ENCODE measurements at places on chromosomes 11 and 22.

GRCh38 chr11:109680127-109680526, 258.1 kb downstream of the C11orf87 start:
- peak; percentile 55 for DNase-seq

DNA sequence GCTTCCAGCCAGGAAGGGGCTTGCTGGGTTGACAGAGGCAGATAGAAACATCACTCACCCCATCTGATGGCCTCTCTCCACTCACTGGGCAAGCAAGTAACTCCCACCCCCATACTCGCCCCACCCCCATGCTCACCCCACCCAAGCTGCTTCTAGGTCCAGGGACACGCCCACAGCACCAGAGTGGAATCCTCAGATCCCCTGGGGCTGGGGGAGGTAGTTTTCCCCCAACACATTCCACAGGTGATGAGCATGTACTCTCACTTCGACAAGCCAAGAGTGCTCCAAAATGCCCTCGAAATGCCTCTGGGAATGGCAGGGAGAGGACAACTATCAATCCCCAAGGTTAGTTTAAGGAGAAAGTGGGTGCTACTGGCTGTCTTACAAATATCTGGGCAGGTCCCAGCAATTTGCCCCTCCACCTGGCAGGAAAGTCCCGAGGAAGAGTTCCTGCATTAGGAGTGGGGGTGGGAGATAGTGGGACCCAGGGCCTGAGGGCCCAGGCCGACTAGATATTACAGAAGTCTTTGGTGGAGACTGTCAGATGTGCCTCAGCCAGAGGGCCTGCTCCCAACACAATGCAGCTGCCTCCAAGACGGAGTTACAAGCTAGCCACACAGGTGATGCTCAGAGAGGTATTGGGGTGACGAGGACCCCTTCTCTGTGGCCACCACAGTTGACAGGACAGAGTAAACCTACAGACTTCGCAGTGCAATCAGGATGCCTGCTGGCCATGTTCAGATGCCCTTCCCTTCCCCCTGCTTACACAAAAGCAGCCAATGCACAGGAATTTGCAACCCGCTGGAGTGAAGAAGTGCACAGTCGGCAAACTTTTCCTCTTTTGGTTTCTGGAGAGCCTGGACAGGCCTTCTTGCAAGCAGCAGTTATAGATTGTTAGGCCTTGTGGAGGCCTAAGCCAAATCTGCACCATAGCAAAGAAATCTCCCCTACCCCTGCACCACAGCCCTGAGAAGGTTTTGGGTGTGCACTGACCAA, 2.9 kb upstream of the LMO1 start:
- no peak for DNase-seq

DNA sequence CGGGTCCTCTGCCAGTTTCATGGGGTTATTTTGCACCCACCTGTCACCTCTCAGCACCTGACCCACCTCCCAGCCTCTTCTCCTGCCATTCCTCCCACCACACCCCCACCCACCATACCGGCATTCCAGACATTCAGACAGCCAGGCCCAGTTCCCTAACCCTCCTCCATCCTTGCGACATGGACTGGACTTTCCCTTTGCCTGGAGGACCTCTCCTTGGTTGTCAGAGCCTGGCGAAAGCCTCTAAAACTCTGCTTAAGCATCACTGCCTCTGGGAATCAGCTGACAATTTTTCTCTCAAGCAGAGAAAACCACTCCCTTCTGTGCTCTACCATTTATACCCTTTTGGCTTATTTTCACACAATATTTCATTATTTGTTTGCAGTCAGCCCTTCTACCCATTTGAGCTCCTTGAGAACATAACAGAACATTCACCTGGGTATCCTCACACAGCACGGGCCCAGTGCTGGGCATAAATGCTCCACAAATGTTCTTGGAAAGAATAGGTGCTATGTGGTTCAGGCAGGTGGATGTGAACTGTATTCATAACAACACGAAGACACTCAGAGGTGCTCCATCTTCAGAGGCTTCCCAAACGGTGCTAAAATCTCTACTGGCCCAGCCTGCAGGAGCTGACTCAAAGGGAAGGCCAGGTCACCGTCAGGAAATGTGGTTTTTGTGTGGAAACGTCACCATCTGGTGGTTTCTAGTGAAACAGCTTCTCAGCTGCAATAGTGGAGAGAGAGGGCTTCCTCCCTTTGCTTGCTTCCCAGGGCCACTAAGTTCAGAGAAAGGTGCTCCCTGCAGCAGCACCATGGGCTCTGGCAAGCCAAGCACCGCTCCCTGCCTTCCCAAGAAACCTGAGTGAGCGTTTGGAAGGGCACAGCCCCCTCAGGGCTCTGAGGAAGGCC, 10.4 kb downstream of the SPATA19 start:
- peak; percentile 37 for DNase-seq

GRCh38 chr11:17397311-17398002, 9.0 kb upstream of the KCNJ11 start:
- DNase-seq = no peak

GRCh38 chr11:28619846-28620540, 511.8 kb downstream of the METTL15 start:
- peak; percentile 55 for DNase-seq

DNA sequence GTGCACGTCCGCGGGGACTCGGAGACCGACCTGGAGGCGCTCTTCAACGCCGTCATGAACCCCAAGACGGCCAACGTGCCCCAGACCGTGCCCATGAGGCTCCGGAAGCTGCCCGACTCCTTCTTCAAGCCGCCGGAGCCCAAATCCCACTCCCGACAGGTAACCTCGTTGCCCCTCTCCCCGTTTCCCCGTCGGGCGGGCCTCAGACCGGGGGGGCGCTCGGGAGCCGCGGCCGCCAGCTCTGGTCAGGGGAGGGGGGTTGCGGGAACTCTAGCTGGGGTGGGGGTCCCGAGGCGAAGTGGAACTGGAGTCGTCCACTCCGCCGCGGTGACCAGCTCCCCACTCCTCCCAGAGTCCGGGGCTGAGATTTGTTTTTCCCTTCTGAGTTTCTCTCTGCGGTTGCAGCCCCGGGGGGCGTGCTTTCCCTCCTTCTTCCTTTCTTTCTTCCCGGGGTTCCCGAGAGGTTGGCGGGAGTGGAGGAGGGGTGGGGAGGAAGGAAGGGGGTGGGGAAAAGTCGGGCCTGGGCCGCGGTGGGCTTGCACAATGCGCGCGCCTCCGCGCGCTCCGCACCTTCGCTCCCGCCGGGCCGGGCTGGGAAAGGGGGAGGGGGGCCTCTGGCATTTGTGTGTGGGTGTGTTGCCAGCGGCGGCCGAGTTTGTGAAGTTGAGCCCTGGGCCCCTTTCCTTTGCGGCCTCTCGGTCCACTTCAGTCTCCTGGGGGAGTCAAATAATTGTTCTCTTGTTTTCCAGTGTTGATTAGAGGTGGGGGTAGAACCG, 952 bp downstream of the YAP1 start:
- peak; percentile 90 for DNase-seq

DNA sequence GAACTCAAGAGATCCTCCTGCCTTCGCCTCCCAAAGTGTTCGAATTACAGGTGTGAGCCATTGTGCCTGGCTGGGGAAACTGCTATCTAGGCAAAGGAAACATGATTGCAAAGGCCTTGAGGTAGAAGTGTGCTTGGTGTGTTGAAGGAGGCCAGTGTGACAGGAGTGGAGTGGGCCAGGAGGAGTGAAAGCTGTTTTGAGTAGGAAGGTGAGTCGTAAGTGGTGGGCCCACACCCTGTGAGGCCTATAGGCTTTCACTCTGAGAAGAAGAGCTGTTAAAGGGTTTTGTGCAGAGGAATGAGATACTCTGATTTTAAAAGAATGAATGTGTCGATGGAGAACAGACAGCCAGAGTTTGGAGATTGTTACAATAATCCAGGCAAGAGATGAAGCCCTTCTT, 43.4 kb downstream of the WEE1 start:
- no peak for DNase-seq

DNA sequence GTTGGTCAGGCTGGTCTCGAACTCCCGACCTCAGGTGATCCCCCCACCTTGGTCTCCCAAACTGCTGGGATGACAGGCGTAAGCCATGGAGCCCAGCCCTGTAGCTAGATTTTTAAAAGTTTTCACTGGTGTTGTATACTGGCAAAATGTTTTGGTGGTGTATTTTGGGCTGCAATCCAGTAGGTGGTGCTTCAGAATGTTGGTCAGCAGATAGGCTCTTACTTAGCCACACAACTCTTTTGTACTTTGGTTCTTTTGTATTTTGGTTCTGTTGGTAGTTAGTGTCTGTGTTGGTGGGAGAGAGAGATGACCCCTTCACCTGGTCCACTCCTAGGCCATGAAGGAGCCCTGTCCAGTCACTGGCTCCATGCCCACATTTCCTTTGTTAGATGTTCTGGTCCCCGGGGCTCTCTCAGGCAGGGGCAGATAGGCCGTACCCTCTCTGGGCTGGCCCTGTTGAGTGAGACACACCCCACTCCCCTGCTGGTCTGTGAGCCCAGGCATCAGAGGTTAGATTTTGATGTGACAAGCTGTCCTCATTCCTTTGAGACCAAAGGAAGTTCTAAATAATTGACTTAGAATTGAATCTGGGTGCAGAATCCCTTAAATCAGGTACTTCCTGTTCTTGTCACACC, 123.8 kb downstream of the DDX10 start:
- DNase-seq = peak; percentile 45

- DNase-seq = no peak
Observed at GRCh38 chr11:122734848-122735496, 79.5 kb downstream of the UBASH3B start.

GRCh38 chr11:65790104-65790901, 3.4 kb downstream of the OVOL1 start:
- DNase-seq = no peak

- DNase-seq = no peak
Observed at GRCh38 chr22:48187356-48187755, 1424.9 kb downstream of the TBC1D22A start.

- DNase-seq = no peak
Observed at GRCh38 chr22:19932367-19933206, 9.0 kb upstream of the COMT start.

DNA sequence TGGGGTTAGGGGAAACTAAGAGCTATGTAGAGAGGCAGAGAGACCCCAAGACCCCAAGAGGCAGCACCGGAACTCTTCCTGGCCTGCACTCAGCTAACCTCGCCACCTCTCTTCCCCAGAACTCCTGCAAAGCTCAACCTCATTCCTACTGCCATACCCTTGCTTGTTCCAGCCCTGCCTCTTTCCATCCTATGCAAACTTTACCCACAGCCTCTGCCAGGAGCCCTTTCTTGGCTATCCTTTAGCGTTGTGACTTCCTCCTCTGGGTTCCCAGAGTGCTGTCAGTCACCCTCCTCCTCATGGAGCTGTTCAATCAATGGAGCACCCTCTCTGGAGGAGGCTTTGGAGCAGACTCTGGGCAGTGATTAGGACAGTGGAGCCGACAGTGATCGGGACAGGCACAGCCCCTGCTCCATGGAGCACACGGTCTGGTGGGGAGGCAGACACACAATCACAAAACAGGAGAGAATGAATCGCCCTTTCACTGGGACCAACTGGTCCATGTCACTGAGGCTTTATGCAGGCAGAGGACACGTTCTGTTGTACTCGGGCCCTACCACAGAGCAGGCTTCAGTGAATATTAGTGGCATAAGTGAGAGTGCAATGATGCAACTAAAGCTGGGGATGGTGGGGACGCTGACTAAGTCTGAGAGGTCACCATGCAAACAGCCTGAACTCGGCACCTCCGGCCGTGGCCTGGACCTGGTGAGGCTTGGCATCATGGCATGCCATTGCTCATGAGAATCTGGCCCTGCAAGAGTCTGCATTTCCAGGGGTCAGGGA, 24.6 kb upstream of the P2RY2 start:
- DNase-seq = no peak

GRCh38 chr11:96037405-96037949, 113.6 kb upstream of the MTMR2 start:
- no peak for DNase-seq

DNA sequence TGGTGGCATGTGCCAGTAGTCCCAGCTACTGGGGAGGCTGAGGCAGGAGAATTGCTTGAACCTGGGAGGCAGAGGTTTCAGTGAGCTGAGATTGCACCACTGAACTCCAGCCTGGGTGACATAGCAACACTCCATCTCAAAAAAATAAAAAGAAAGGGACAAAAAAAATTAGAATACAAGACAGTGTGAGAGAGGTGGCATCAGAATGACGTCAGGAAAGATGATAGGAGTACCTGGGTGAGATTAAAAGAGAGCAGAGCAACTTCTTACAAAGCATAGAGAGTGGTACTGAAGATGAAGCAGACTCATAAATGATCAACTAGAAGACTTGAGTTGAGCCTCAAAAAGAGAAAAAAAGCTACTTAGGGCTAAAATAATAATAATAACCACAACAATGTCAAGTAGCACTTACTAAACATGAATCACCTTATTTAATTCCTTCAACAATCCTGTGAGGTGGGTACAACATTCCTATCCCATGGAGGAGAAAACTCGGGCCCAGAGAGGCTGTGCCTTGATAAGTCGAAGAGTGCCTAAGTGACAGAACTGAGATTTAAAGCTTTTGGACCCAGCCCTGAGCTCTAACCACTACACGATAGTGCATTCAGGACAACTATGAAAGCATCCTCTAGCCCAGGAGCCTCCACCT, 5.2 kb upstream of the SLN start:
- no peak for DNase-seq

DNA sequence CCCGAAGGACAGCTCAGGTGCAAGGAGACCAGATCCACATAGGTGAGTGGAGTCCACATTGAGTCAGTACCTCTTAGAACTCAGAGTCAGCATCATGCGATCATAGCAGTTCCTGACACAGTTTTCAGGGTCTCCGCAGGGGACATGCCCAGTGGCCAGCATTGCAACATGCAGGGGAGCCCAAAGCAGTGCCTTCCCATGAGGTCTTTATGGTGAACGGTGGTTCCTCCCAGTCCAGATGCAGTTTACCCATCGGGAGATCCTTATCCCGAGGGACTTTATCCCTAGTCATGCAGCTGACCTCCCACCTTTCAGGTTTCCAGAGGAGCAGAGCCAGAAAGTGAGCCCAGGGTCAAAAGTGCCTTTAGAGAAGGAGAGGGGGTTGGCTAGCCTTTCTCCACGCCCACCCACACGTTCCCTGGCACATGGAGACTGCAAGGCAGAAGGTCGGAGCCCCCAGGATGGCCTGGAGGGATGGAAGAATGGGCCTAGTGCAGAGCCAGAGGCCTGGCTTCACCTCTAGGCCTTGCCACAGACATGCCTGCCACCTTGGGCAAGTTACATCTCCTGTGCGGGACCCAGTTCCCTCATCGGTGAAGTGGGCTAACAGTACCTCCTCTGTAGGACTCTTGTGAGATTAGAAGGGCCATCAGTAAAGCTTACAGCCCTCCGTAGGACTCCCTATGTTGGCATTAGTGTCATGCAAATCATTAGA, 6.4 kb downstream of the KCTD17 start:
- DNase-seq = no peak
